ENCODE measurements at places on chromosomes 3 and 15. TPM values are rescaled to one million over a fixed set of nuclear protein-coding genes. Genes with fewer than 3 reads are reported as not detected.

The PXK gene
- total RNA-seq: 14.8 TPM

- DNase-seq: no peak
Measured at GRCh38 chr3:111923095-111923771, 55.6 kb upstream of the ABHD10 start.

The PATL2 gene
- 6.6 TPM for total RNA-seq

DNA sequence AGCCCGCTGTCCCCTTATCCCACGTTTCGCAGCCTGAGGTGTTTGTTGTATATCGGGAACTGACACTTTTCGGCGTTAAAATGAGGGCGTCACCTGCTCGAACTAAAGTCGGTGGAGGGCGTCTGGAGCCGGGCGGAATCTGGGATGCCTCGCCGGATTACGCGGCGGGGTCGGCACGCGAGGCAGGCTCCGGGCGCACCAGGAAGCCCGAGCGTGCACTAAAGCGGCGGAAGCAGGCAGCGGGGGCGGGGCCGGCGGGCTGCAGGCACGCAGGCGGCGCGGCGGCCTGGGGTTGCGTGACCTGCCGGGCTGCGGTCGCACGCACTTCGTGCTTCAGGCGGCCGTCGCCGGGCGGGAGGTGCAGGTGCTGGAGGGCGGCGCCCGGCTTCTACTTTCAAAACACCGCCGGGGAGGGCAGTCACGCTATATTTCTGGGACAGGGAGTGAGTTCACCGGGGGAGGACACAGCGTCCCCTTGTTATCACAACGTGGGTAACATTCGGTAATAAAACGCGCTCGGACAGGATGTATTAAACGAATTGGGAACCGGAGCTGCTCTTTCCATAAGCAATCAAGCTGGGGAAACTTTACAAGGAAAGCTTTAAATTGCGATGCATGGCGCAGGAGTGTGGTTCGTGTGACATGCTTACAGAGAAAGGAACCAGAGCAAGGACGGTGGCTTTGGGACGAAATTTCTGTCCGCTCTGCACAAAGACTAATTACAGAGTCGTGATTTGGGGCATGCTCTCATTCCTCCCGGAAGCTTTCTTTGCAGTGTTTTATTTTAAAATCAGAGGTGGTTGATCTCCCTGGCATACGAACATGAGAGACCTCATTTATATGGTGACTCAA is 9.1 kb upstream of the LEKR1 start:
- DNase-seq: peak; percentile 93

The LNP1 gene
- total RNA-seq: 6.9 TPM

- no peak for DNase-seq
Measured at GRCh38 chr15:49986326-49986725, 132.7 kb downstream of the ATP8B4 start.

The GOLGA6L7 gene
- not detected for total RNA-seq

- DNase-seq: no peak
Measured at GRCh38 chr15:63391669-63392360, 10.2 kb upstream of the CA12 start.

GRCh38 chr15:38516626-38517025 is 48.0 kb downstream of the RASGRP1 start:
- no peak for DNase-seq

The CCR3 gene
- total RNA-seq: not detected

- no peak for DNase-seq
Measured at GRCh38 chr3:111735243-111735758, 123.8 kb upstream of the PHLDB2 start.

- no peak for DNase-seq
Measured at GRCh38 chr3:141261472-141262307, 30.1 kb downstream of the PXYLP1 start.

DNA sequence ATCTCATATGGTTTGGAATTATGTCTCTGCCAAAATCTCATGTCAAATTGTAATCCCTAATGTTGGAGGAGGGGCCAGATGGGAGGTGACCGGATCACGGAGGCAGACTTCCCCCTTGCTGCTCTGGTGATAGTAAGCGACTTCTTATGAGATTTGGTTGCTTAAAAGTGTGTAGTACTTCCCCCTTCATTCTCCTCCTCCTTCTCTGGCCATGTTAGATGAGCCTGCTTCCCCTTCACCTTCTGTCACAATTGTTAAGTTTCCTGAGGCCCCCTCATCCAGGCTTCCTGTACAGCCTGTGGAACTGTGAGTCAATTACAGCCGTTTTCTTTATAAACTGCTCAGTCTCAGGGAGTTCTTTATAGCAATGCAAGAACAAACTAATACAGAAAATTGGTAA is 51.1 kb downstream of the NEDD4 start:
- DNase-seq: no peak

DNA sequence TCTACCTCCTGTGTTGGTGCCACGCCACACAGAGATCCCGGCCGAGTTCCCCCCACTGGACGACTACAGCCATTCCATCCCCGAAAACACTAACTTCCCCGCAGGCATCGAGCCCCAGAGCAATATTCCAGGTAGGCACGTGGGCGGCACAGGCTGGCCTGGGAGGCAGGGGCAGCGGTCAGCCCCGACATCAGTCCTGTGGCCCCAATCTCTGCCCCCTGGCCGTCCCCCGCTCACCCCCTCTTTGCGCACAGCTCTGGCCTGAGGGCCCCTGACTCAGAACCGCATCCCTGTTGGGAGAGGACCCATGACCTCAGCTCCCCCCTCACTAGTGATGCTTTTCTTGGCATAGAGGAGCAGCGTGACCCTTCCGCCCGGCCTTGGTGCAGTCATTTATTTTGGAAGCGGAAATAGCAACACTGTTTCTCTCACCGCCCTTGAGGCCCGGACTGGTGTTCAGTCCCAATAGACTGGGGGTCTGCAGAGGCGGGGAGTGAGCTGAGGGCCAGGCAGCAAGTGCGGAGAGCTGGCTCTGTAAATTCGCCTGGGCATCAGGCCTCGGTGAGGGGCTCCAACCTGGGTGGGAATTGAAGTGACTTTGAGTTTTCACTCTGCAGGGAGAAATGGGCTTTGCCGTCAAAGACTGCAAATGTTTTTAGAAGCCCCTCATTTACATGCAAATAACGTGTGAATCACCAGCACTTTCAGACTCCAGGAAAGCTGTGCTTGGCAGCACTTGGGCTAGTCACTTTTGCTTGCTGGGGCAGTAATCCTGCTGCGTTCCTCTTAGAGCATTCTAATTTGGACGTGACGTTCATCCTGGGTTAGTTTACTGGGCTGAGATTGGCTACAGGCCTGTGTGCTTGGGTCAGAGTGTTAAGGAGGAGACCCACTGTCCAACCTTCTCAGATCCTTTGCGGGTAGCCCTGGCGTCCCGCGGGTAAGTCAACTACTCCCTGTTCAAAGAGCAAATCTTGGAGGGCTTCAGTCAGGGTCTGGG is 88.9 kb downstream of the AAGAB start:
- peak; percentile 75 for DNase-seq

- no peak for DNase-seq
Measured at GRCh38 chr15:48928877-48929538, 34.7 kb downstream of the SHC4 start.

GRCh38 chr15:74394090-74394846 is 26.8 kb upstream of the CYP11A1 start:
- no peak for DNase-seq

The CACNA1D gene
- total RNA-seq: 11.3 TPM

DNA sequence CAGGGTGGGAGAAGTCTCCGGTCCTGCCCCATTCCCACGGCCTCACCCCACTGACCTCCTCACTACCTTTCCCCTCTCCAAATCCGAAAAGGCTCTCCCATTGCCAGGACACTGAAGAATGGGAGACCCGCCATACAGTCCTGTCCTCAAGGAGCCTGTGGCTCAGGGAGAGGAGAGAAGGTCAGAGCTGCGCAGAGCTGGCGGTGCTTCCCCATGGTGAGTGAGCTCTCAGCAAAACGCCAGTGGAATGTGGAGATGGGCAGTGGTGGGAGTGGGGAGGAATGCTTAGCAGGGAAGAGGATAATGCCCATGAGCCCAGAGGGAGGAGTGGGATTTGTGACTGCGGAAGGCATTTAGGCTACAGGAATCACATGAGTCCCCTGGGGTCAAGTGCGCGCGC is 20.1 kb downstream of the FAM43A start:
- DNase-seq: no peak

The TP63 gene
- total RNA-seq: 0.71 TPM

The STX19 gene
- total RNA-seq: not detected

DNA sequence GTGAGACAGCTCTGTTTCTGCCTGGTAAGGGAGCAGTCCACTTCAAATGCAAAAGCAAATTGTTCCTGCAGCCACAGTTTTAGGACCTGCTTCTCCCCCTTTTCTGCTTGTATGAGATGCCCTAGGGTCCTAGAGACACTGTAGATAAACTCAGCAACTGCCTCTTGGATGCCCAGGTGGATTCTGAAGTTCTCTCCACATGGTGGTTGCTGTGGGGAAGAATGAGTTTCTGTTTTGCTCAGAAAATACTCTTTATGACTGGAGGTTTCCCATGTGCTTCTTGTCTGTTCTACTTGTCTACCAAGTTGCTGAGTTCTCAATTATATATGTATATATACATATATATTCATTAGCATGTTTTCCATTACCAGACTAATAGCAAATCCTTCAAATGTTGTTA is 5.6 kb upstream of the ZNF80 start:
- DNase-seq: no peak

The HCN4 gene
- 61.7 TPM for total RNA-seq

DNA sequence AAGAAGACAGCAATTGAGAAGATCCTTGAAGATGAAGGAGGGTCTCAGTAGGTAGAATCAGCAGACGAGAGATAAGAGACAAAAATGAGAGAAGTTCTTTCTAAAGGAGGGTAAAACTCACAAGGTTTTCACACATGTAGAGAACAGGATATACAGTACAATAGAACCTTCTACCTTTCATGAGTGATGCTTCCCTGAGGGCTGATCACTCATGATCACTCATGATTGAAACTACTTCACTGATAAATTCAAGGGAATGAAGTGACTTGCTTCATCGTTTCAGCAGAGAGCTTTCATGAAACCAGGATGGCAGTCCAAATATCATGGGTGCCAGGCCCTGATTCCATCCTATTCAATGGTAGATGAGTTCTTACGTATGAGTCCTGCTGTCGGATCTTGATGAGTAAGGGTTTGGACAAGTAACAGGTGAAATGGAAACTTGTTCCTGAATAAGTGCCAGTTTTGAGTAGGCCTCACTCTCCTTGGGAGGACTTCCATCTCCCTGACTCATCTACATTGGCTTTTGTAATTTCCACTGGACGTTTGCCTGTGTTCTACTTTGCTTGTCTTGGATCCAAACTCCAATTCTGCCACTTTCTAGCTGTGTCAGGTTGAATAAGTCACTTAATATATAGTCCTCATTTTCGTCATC is 9.6 kb upstream of the CLDN16 start:
- DNase-seq: no peak

GRCh38 chr15:100596792-100597191 is 5.2 kb downstream of the LINS1 start:
- DNase-seq: peak; percentile 13

GRCh38 chr3:119659606-119660291 is 640 bp downstream of the POPDC2 start:
- DNase-seq: no peak

The FAM227B gene
- total RNA-seq: 12.4 TPM

- DNase-seq: no peak
Measured at GRCh38 chr15:96329403-96329981, 1.0 kb upstream of the NR2F2 start.

DNA sequence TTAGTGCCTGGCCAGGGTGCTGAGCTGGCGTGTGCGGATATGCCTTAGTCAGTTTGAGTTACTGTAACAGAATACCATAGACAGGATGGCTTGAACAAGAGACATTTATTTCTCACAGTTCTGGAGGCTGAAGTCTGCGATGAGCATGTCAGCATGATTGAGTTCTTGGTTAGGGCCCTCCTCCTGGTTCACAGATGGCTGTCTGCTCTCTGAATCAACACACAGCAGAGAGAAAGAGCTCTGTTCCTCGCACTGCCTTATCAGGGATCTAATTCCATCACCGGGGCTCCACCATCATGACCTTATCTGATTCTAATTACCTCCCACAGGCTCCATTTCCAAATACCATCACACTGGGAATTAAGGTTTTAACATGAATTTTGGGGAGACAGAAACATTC is 386.6 kb upstream of the DPH6 start:
- no peak for DNase-seq

DNA sequence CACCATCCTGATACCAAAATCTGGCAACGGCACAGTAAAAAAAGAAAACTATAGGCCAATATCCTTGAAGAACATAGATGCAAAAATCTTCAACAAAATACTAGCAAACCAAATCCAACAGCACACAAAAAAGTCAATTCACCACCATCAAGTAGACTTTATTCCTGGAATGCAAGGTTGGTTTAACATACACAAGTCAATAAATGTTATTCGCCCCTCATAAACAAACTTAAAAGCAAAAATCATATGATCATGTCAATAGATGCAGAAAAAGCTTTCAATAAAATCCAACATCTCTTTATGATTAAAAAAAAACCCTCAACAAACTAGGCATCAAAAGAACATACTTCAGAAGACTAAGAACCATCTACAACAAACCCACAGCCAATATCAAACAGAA is 252.9 kb downstream of the UACA start:
- DNase-seq: no peak

GRCh38 chr3:66473181-66473580 is 27.6 kb downstream of the LRIG1 start:
- DNase-seq: no peak

The RASGRP1 gene
- total RNA-seq: 2.7 TPM

All from right cardiac atrium (tissue), 5 donors.